ENCODE measurements at places on chromosomes 4 and X.

- no peak for DNase-seq
Measured at GRCh38 chr4:86319390-86319789, 40.5 kb downstream of the MAPK10 start.

- DNase-seq, result no peak
Measured at GRCh38 chr4:39770969-39771724, 73.2 kb downstream of the UBE2K start.

DNA sequence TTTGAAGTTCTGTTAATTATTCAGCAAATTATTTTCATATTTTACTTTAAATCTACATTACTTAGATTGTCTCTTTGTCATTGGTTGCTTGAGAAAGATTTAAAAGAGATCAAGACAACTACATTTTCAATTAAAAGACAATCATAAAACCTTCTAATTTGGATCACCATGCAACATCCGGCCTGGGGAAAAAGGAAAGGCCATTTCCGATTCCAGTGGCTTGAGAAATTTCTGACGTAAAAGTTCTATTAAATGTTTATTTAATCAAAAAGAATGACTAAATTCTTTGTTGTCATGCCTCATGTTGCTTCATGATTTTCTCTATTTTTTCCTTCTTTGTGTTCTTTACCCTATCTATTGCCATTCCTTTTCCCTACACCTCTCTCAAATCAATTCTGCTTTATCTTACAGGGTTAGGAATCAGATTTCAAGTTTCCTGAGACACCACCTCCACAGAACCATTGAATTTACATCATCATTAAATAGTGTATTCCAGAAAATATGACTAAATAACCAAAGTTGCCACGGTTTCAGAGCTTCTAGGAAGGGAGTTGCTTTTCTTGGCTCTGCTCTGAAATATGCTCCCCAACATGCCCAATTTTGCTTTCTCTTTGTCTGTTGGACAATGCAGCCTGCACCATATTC lies 124.6 kb upstream of the ACSL4 start:
- DNase-seq, result no peak

- no peak for DNase-seq
Measured at GRCh38 chr4:177185151-177185550, 124.5 kb upstream of the NEIL3 start.

DNA sequence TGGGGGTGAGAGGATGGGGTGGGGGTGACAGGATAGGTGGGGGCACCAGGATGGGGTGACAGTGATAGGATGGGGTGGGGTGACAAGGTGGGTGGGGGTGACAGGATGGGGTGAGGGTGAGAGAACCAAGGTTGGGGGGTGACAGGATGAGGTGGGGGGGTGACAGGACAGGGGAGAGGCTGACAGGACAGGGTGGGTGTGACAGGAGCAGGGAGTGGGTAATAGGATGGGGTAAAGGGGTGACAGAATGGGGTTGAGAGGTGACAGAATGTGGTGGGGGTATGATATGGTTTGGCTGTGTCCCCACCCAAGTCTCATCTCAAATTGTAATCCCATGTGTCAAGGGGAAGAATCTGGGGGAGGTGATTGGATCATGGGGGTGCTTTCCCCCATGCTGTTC lies 26.0 kb downstream of the RNF212 start:
- DNase-seq, result no peak

GRCh38 chrX:125029131-125029530 lies 290.5 kb upstream of the TEX13C start:
- no peak for DNase-seq
